GM12892 (cell line): ENCODE measurements at places on chromosomes 6 and 20.

GRCh38 chr6:157808405-157808950 is 14.6 kb upstream of the SNX9 start:
- no peak for DNase-seq

- no peak for DNase-seq
These were observed 1071.8 kb upstream of the CITED2 start for GRCh38 chr6:140446241-140446640.

DNA sequence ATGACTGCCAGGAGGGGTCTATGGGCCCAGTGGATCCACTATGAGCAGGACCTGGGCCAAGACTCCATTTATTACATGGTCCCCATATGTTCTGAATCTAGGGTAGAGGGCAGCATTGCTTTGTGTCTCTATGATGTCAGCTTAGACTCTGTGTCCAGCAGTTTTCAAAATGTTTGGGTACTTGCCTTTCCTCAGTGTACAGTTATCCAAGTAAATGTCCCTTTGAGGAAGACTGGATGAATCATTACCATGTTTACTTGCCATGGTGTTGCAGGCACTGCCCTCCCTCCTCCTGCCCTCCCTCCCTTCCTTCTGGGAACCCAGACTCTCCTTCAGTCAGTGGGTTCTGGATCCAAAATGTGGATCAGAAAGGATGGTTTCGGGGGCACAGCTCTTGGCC is 108.6 kb downstream of the NRN1 start:
- DNase-seq = no peak

DNA sequence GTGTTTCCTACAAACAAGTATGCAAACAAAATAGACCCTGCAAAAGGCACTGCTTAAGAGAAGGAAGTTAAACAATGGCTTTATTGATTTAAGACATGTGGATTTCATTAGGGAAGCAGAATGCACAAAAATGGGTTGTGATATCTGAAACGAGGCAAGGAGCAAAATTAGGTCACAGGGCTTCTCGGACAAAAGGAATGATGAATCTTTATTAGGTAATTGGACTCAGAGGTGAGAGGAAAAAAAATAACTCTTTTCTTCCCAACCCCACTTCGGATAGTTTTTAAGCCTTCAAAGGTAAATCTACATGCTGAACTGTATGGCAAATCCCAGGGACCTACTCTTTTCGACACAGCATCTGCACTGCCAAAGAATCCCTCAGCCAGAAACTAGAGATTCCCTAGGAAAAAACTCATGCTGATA is 183.0 kb upstream of the TAB2 start:
- DNase-seq = no peak

DNA sequence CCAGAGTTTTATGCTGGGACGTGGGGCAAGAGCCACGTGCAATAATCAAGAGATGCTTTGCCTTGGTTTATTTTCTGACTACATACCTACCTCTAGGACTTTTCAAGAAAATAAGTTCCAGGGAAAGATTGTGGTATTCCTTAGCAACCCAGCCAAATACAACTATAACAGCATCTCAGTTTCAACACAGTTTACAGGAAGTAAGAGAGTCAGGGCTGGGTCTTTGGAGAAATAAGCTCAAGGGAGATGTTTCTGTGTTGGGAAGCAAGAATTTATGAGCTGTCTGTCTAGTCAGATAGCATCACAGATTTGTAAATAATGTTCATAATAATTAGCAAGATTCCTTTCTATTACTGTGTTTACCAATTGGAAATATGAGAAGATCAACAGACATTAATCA is 35.1 kb downstream of the MAP3K5 start:
- no peak for DNase-seq

- DNase-seq = no peak
These were observed 71.9 kb downstream of the OPN5 start for GRCh38 chr6:47853766-47854165.

- no peak for DNase-seq
These were observed 26.8 kb downstream of the DACT2 start for GRCh38 chr6:168292826-168293225.

DNA sequence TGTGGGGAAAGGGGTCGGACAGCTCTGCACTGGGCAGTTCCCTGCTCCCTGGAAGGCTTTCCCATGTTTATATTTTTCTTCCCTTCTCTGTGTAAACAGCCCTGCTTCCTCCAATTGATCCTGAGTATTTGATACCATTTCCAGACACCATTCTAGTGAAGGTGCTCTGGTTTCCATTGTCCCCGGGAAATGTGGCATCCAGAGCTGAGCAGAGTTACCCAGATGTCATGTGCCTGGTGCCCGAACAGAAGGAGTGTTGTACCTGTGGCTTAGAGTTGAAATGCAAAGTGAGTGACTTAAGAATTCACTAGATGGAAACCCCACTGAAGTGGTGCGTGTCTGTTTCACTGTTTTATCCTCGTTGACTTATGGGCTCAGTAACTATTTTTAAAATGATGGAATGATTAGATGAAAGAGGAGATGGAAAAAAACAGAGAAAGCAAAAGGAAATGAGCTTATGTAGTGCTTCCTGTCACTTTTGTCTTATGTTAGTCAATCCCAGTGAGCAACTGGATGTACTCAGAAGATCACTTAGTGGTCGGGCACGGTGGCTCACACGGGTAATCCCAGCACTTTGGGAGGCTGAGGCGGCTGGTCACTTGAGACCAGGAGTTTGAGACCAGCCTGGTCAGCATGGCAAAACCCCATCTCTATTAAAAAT is 83.8 kb downstream of the SASH1 start:
- no peak for DNase-seq

- DNase-seq = no peak
These were observed 71.3 kb upstream of the TNFRSF21 start for GRCh38 chr6:47381036-47381435.
